COLO829 (cell line): ENCODE measurements at places on chromosomes 12 and 14.

- DNase-seq: no peak
Observed at GRCh38 chr12:115700896-115701465, 576.5 kb downstream of the MED13L start.

DNA sequence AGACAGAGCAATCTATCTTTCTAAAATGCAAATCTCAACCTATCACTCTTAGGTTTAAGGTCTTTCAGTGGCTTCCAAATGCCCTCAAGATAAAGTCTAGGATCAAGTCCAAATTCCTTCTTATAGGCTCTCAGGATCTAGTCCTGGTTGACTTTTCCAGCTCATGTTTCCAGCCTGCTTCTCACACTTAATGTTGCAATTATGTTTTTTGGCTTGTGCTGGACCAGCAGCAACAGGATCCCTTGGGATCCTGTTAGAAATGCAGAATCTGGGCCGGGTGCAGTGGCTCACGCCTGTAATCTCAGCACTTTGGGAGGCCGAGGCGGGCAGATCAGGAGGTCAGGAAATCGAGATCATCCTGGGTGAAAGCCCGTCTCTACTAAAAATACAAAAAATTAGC is 10.6 kb downstream of the GPR33 start:
- no peak for DNase-seq

DNA sequence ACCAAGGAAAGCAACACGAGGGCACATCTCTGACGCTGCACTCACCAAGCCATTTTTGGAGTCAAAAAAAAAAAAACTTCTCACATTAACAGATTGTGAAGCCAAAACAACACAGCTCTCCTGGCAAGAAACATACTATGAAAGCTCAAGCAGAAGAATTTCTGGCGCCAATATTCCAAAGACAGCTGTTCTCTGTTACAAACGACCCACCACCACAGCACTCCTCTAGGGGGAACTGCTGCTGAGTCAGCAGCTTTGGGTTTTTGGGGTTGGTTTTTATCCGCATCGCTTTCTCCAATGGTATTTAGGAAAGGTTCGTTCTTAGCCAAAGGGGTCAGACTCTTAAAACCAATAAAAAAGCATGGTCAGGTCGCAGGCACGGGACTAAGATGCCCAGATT is 379.4 kb downstream of the RPS29 start:
- no peak for DNase-seq

GRCh38 chr12:124298685-124299410 is 4.0 kb downstream of the RFLNA start:
- no peak for DNase-seq

DNA sequence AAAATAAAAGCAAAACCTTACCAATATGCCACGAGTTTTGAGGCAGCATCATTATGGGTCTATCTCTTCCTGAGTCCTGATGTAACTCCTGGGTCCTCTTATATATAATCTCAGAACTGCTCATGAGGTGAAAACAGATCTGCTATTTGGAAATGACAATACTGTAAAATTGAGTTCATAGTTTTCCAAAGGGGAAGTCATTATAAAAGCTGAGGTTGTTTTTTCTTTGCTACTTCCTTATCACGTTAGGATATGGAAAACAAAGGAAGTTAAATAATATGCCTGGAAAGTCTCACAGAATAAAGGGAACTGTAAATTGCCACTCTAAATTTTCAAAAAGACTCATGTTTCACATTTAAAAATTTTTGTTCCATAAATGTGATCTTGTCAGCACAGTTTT is at the start of gene CD163L1:
Gene CD163L1 (minus strand): TSS at position 78 of the 400 bp plus-strand sequence. CDS start 26 bp downstream, at position 52.
- DNase-seq: no peak

DNA sequence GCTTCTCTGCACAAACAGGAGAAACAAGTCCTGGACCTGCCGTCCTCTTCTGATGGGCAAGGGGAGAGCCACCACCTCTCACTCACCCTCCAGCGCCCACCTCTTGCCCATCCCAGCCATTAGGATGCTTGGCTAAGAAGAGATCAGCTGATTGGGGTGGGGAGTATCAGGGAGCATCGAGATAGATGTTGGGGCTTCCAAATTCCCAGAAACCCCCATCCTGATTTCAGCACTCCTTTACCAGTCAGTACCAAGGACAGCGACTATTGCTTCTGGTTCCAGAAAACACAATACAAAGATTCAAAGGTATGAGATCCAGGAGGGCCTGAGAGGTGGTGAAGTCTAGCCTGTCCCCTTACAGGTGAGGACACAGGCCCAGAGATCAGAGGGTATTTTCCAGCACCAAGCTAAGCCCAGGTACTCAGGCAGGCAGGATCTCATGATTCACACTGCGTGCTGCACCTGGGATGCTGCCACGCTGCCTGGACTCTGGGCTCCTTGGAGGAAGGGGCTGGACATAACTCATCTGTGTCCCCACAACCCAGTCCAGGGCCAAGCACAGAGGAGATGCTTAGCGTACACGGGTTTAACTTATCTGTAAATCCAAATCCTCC is 76.6 kb downstream of the TUNAR start:
- DNase-seq: no peak

DNA sequence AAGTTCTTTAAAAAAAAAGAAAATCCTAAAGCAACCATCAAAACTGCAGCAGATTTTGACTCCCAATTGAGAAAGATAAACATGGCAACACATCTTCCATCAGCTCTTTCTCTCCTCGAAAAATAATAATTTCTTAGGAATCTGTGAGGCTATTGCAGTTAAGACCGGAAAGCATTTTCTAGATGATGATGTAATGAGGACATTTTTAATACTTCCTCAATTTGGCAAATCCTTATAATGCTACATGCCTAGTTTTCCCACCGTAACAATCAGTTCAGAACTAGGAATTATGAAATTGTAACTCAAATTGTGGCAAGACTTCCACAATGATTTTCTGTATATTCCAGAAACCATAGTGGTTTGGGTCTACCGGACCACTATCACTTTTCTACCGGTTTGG is 180.9 kb upstream of the PDE3A start:
- no peak for DNase-seq

- no peak for DNase-seq
Observed at GRCh38 chr12:10339053-10339840, 31.6 kb downstream of the KLRD1 start.

GRCh38 chr12:55642669-55643068 is 6.0 kb downstream of the OR10P1 start:
- DNase-seq: no peak

- DNase-seq: no peak
Observed at GRCh38 chr12:29782285-29782870, 1.4 kb downstream of the TMTC1 start.

DNA sequence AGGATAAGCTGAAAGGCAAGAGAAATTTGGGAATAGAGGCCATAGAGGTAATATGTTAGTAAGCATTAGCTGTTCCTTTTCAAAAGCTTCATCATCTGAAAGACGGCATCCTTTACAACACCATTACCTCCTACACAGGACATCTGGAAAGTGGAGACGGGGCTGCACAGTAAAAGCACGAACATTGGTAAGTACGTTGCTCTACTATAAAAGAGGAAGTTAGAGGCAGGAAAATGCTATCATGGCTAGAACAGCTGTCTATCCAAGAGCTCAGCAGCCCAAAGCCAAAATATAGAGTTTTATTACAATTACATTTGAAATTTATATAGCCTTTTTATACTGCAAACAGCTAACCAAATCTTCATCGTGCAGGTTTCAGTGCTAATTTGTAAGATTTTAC is 172.3 kb upstream of the GRIP1 start:
- DNase-seq: no peak

- peak; percentile 41 for DNase-seq
Observed at GRCh38 chr12:67077617-67078016, 191.5 kb upstream of the CAND1 start.

DNA sequence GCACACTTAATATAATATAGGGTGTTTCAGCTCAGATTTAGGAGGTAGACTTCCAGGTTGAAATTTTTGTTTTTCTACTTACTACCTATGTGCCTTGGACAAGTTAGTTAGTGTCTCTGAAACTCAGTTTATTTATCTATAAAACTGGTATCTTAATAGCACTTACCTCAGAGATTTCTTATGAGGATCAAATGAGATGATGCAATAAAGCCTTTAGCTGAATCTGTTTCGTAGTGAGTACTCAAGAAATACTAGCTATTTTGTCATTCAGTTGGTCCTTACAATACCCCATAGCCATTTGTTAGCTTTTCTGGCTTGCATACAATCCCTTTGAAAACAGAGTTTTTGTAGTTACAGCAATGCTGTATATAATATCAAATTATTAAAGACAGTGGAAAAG is 497.0 kb downstream of the NRXN3 start:
- no peak for DNase-seq

DNA sequence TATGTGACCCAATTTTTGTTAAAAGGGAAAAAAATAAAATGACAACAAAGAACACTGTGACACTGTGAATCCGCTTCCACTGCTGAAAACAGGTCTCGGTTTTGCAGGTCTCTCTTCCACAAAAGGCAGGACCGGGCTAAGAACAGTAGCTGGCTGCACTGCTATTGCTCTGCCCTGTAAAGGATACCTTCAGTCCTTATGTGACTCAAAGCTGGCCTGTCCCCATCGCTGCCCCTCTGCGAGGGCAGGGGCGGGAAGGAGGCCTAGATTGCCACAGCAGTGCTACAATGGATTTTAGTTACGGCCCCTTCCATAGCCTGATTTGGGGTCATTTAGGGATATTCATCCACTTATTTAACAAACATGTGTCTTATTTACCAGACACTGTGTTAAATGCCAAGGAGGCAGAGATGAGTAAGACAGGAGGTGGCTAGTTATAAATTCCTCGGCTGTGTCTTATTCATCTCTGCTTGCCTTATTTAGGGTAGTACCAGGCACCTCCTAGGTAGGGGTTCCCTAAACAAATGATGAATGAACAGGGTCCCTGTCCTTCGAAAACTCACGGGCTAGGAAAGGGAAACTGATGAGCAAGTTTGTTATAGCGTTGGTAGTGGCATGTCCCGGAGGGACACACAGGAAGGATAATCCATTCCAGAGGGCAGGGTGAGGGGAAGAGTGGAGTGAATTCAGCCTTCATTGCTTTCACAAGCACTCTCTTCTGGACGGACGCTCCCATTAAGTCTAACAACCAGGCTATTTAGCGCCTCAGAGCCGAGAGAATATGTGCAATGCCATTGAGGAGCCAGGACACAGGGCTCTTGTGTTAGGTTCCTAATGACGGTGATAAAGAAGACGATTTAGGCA is 73.3 kb downstream of the EID3 start:
- peak; percentile 35 for DNase-seq

- no peak for DNase-seq
Observed at GRCh38 chr12:31906557-31907301, 52.5 kb upstream of the RESF1 start.

GRCh38 chr14:52961060-52961639 is 10.3 kb upstream of the FERMT2 start:
- peak; percentile 79 for DNase-seq

GRCh38 chr12:115598871-115599811 is 678.4 kb downstream of the MED13L start:
- peak; percentile 86 for DNase-seq

DNA sequence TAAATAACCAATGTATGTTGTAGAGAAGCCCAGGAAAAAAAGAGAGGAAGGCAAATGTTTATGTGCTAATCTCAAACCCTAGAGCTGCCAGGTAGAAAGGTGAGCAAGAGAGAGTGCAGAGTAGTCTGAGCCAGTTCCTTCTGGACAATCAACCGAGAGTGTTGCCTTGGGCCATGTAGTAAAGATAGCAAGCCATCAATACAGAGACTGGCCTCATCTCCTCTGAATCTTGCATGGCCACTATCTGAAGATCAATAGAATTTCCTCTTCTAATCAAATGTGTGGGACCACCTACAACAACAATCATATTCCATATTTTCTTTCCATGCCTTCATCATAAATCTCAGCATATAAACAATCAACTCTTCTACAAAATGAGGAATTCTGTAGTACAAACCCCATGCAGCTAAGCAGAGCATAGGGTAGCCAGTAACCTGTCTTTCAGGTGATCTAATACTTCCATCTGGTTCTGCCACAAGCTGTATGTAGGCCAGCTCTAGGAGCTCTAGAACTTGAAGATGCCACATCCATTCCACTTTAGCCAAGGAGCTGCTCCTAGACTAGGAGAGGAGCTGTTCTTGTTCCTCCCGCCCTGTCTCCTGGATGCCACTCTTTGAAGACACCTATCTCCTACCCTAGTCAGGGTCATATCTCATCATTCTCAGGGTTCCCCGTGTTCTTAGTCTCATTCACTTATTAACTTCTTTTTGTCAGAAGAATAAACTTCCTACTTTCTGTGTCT is 75.8 kb upstream of the SLC38A4 start:
- DNase-seq: no peak

DNA sequence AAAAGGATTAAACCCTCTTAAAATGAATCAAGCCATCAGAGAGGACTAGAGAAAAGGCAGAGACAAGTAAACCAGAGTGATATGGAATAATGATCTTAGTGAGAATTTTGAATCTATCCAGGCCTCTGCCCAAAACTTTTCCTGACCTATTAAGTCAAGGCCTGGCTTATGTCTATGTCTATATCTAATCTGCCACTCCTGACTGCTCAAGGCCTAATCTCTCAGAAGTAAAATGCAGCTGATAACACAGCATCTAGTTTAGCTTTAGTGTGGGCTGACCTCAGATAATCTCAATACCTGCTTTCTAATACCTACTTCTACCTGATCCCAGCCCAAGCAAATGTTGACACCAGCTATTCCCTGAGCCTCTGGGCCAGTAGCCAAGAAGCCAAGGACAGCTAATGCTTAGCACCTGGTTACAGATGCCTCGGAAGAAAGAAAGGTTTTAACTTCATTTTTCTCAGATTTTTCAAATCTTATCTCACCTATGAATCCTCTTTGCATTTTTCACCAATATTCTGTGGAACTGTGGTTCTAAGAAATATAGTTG is 1472.5 kb upstream of the SEL1L start:
- no peak for DNase-seq

DNA sequence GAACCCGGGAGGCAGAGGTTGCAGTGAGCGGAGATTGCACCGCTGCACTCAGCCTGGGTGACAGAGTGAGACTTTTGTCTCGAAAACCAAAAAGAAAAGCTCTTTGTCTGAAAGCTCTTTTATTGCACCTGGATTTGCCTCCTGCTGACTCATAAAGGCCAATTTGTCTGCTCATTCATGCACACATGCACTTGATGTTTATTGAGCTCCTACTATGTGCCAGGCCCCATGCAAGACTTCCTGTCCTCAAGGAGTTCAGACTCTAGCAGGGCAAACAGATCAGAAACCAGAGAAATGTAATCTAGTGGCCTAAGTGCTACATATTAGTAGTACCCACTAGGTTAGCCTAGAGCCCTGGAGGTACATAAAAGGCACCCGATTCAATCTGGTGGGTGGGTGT is 16.3 kb upstream of the MLEC start:
- DNase-seq: no peak

- DNase-seq: peak; percentile 93
Observed at GRCh38 chr12:96237465-96238077, 43.4 kb downstream of the ELK3 start.

DNA sequence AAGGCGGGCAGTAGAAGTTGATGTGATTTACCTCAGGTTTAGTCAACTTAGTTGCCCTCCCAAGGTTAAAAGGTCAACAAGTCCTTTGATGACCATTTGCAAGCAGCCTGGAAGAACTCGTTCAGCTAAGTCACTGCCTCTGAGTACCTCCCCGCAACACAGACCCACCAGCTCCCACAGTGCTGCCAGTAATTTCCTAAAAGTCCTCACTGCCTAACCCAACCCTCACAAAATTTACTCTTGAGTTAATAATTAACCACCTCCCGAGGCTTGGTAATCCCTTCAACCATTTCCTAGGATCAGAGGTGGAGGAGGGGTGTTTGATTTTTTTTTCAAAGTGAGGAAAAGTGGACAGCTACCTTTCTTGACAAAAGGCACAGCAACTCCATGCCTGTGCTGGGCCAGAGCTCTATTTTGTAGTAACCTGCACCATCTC is 55.8 kb downstream of the MAP3K9 start:
- no peak for DNase-seq

GRCh38 chr12:102765736-102766135 is 151.3 kb downstream of the PAH start:
- no peak for DNase-seq

- no peak for DNase-seq
Observed at GRCh38 chr12:109892748-109893147, 7.3 kb upstream of the TCHP start.
